ENCODE measurements at places on chromosomes 3 and 15. TPM values are rescaled to one million over a fixed set of nuclear protein-coding genes. Genes with fewer than 3 reads are reported as not detected.

DNA sequence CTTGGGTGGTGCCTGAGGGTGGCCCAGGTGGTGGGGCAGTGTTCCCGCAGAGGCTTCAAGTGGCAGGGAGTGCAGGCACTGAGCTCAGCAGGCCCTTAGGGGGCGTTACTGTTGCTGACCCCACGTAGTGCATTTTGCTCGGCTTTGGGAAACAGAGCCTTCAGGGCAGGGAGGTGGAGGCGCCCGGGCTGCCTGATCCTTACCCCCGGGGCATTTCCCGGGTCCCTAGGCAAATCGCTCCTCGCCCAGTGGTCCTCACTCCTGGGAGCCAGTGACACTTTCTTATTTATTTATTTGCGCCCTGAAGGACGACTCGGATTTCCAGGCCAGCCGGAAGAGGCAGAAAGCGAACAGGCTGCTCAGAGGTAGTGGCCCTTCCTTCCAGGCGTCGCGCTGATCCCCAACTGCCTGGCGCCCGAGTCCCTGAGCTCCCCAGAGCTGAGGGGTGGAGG is 10.1 kb upstream of the FOXB1 start:
- peaks cover 91% of the 10 kb centered on the region for H3K27me3 ChIP-seq
- H3K36me3 ChIP-seq: no peaks in the 10 kb centered on the region
- no peak overlapping the region for H3K4me3 ChIP-seq
- peak; percentile 45 for DNase-seq
- no peaks in the 10 kb centered on the region for H3K4me1 ChIP-seq

DNA sequence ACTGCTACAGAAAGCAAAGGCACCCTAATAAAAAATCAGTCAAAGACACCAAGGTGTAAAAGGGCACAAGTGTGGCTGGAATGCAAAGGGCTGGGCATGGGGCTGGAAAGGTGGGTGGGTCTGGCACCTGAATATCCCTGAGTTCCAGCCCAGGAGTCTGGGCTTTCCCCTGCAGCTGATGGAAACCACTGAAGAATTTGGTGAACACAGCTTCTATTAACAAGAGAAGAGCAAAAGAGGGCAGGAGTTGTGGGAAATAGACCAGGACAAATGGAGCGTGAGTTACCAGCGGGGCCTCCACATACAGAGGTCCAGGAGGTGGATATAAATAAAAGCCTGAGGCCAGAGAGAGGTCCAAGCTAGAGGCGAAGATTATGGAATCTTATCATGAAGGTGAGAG is 45.1 kb upstream of the TPM1 start:
- no peaks in the 10 kb centered on the region for H3K27me3 ChIP-seq
- H3K27ac ChIP-seq: no peak overlapping the region
- H3K4me3 ChIP-seq: no peak overlapping the region
- no peak for DNase-seq

- no peaks in the 10 kb centered on the region for H3K4me1 ChIP-seq
- peaks cover 7% of the 10 kb centered on the region for H3K36me3 ChIP-seq
- no peaks in the 10 kb centered on the region for H3K27me3 ChIP-seq
- no peak for DNase-seq
- no peak overlapping the region for H3K27ac ChIP-seq
Observed at GRCh38 chr15:34353627-34354026, 10.5 kb downstream of the NUTM1 start.

GRCh38 chr3:46586738-46587246 is 20.7 kb upstream of the LRRC2 start:
- DNase-seq: no peak
- no peaks in the 10 kb centered on the region for H3K36me3 ChIP-seq
- H3K4me1 ChIP-seq: no peaks in the 10 kb centered on the region
- H3K27ac ChIP-seq: no peak overlapping the region
- H3K27me3 ChIP-seq: peaks cover 11% of the 10 kb centered on the region

DNA sequence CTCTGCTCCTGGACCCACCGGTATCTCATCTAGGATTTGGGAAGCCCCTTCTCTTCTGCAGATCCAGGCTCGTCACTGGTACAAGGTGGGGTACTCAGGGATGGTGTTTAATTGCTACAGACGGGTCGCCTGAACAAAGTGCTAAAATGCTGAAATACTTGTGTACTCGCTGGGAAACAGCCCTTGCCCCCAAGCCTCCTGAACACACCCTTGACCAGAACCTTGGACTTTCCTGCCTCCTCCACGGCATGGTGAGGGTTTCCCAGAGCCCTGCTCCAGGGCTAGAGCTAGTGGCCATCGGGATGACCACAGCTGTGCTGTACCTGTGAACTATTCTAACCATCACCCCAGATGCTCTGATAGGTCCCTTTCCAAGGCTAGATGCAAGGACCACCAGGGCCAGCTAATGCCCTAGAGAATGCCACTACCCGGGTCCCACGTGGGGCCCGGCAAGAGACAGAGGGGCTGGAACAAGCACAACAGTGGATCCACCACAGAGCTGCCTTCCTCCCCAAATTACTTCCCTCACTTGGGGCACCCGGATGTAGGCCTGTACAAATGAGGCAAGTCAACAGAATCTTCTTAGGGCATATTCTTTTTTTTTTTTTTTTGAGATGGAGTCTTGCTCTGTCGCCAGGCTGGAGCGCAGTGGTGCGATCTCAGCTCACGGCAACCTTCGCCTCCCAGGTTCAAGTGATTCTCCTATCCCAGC is 267.3 kb downstream of the FOXP1 start:
- H3K4me3 ChIP-seq: no peak overlapping the region
- no peak for DNase-seq
- H3K27me3 ChIP-seq: no peaks in the 10 kb centered on the region
- H3K36me3 ChIP-seq: peaks cover 2% of the 10 kb centered on the region
- peaks cover 7% of the 10 kb centered on the region for H3K4me1 ChIP-seq

DNA sequence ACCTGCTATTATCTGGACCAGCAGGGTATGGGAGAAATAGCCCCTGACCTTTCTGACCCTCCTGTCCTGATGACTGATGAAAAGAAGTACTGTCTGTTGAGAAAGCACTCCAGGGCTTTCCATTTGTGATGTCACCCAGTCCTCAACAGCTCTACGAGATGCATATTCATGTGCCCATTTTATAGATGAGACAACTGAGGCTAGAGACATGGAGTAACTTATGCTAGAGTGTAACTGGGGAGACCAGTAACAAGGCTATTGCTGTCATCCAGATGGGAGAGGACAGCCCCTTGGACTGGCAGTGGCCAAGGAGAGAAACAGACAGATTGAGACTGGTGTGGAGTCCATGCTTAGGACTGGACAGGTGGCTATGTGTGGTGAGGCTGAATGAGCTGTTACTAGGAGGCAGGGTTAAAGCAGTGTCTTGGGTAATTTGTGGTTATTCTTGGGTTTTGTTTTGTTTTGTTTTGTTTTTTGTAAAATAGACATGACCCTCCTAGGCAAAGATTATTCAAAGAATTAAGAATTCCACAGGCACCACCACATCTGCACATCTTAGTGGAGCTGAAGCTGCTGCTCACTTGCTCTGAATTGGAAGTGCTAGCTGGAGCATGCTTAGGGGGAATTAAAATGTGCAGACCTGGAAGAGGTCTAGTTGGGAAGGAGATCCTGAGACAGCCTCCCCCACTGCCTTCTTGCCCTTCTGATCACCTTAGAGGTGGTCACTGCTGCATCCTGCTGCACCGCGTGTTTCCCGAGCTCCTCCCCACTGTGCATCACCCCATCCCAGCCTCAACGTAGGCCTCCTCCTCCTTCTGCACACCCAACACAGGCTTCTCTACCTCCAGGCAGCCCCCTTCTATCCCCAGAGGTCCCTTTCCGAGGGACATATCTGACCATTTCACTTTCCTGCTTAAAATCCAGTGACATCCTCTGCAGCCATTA is 8.4 kb downstream of the HRH1 start:
- no peaks in the 10 kb centered on the region for H3K27me3 ChIP-seq
- no peak overlapping the region for H3K4me3 ChIP-seq
- no peak for DNase-seq
- no peaks in the 10 kb centered on the region for H3K36me3 ChIP-seq
- no peak overlapping the region for H3K27ac ChIP-seq

DNA sequence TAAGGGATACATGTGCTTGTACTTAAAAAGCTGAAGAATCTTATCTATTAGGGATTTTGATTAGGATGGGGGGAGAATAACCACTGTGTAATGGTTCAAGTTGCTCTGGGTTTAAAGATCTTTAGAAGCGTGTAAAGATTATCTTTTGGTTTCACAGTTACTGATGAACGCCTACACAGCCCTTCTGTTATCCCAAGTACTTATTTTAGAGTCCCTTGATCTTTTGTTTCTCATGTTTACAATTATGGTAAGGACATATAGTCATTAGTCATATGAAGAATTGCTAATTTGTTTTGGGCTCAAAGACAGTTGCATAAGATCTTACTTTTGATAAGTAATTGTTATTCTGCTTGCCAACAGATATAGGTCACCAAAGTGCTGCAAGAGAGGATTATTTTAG is 160.1 kb downstream of the PLCL2 start:
- no peaks in the 10 kb centered on the region for H3K27me3 ChIP-seq
- DNase-seq: no peak
- peaks cover 18% of the 10 kb centered on the region for H3K4me1 ChIP-seq

DNA sequence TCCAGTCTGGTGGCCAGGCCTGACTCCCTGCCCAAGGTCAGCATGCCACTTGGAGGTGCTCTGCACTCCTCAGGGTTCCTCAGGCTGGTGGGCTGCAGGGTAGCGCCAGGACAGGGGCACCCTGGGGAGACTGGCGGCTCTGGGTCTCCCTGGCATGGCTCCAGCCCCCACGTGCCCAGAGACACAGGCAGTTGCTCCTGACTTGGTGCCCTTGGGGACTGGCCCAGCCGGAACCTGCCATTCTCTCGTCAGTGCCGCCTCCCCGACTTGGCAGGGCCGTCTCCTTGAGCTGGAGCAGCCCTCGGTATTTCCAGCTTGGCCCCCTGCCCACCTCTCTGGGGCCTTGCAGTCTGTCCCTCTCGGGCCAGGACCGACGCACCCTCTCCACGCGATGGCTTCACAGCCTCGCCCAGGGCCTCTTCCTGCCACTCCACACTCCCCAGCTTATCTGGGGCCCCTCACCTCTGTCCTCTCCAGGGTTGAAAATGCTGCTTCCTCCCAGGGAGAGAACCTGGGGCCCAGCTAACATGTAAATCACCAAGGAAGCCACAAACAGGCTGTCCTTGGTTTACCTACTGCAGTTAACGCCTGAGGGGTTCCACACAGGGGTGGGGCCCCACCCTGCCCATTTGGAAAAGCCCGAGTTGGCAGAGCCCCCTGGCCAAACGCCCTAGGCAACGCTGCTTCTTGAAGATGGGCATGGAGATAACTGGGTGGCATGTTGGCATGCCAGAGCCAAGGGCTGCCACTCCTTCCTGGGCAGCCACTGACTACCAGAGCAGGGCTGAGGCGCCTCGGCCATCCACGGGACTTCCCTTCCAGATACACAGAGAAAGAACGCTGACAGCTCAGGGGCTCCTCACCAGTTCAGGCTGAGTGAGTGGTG is 61.4 kb downstream of the SMAD6 start:
- H3K4me3 ChIP-seq: no peak overlapping the region
- H3K4me1 ChIP-seq: peaks cover 63% of the 10 kb centered on the region
- H3K36me3 ChIP-seq: peaks cover 5% of the 10 kb centered on the region
- no peaks in the 10 kb centered on the region for H3K27me3 ChIP-seq
- peak; percentile 53 for DNase-seq

GRCh38 chr15:87500240-87500639 is 756.3 kb downstream of the NTRK3 start:
- peaks cover 3% of the 10 kb centered on the region for H3K4me1 ChIP-seq
- H3K36me3 ChIP-seq: no peaks in the 10 kb centered on the region
- DNase-seq: no peak
- no peaks in the 10 kb centered on the region for H3K27me3 ChIP-seq

GRCh38 chr3:69306239-69307185 is 79.4 kb downstream of the FRMD4B start:
- no peaks in the 10 kb centered on the region for H3K36me3 ChIP-seq
- peak overlapping the region; percentile 1 for H3K4me3 ChIP-seq
- H3K27me3 ChIP-seq: no peaks in the 10 kb centered on the region
- DNase-seq: peak; percentile 71
- H3K27ac ChIP-seq: no peak overlapping the region

DNA sequence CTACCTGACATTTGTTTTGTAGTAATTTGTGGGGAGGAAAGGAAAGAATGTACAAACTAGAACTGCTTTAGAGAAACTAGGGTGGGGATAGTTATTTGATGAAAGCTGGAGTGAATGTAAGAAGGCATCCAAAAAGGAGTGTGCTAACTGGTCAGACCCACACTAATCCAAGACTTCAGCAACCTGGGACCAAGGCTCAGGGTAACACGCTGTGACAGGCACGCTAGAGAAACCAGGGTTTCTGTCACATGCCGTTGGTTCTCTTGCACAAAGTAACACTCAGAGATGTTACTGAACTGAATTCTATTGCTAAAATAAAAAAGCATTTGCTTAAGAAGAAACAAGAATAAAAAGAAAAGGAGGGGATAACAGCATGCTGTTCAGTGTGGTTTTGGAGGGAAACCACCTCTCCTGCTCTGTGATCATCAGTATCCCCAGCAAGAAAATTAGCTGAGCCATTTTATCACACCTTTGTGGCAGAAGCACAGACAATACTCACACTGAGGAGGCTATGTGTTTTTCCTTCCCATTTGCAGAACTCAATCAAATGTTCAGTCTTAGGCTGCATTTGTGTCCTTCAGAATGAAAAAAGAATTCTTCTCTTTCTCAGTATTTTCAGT is 2.8 kb upstream of the CCDC80 start:
- peak overlapping the region; percentile 98 for H3K27ac ChIP-seq
- H3K4me1 ChIP-seq: peaks cover 62% of the 10 kb centered on the region
- no peaks in the 10 kb centered on the region for H3K27me3 ChIP-seq
- DNase-seq: no peak

DNA sequence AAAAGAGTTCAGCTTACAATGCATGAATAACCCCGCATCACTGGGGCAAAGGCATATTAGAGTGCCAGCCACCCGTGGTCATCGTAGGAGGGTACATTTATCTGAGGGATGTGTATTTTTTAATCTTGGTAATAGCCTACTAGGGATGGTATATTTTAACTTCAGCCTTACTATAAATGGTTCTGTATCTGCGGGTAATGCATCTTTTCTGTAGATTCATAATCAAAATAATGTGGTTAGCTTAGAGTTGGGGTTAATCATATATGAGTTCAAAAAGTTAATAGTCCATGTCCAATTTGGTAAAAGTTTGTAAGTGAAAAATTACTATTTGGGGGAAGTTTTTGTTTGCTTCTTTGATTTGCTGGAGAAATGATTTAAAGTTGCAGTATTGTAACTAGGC is 263.7 kb upstream of the UBE2E1 start:
- H3K27ac ChIP-seq: no peak overlapping the region
- H3K36me3 ChIP-seq: no peaks in the 10 kb centered on the region
- DNase-seq: no peak

Gene PIGZ
- total RNA-seq: 2.9 TPM

Gene TMEM108
- 0.36 TPM for total RNA-seq

Gene CHRFAM7A
- 0.72 TPM for total RNA-seq

Gene EPB42
- total RNA-seq: not detected

Measured in osteoblast (primary cell).